ENCODE measurements at places on chromosomes 5 and 9.

- DNase-seq: no peak
Observed at GRCh38 chr9:20256284-20256948, 365.9 kb downstream of the MLLT3 start.

- DNase-seq: no peak
Observed at GRCh38 chr5:31417512-31417911, 114.4 kb downstream of the DROSHA start.

GRCh38 chr9:33013962-33014664, 11.0 kb upstream of the DNAJA1 start:
- no peak for DNase-seq

DNA sequence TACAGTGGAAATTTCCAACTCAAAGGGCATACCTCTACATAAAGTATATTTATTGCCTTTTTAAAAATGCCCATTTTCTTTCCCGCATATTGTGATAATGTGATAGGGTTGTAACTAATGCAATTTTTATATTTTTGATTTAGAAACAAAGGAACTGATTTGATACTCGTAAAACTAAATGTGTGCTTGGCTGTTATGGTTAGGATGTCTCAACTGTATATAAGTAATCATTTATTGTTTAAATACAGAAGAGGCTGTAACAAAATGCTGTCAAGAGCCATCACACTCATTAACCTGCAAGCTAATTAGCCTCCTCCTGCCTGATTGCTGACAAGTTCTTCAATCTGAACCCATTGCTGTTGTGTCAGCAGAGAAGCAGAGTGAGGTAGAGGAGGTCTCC, 149.2 kb downstream of the PBX3 start:
- DNase-seq: no peak

DNA sequence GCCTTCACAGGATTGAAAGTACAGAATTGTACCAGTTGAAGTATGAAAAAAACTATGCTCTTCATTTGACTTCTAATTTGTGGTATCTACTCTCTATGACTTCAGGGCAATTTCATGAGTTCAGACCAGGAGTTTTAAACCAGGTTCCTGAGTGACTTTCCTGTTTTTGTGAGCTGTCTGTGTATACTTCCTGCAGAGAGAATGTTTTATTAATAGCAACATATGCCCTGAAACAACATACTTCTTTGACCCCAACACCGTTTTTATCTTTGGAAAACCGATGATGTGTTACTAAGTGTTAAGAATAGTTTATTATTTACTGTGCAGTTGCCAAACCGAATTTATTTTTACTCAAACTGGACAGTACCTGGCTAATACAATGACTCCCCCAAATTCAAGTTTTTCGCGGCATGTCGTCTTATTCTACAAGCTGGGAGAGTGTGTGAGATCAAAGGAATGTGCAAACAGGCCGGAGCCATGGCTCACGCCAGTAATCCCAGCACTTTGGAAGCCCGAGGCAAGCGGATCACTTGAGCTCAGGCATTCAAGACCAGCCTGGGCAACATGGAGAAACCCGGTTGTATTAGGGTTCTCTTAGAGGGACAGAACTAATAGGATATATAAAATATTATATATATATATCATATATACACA, 58.7 kb upstream of the ERBIN start:
- DNase-seq: peak; percentile 35

- no peak for DNase-seq
Observed at GRCh38 chr5:156981481-156981880, 18.5 kb upstream of the TIMD4 start.

DNA sequence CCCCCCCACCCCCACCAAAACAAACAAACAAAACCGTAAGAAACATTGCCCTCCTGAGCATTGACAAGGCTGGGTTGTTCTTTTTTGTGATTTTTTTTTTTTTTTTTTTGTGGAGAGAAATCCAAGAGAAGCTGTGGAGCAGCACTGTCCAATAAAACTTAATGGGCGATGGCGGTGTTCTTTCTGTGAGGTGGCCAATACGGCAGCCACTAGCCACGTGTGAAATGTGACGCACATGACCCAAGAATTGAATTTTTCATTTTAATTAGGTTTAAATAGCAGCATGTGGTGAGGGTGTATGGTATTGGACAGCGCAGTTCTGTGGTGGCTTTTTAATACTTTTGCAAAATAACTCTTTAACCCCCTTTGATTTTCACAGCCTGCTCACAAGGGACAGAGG, 251.1 kb downstream of the PDZD2 start:
- no peak for DNase-seq

DNA sequence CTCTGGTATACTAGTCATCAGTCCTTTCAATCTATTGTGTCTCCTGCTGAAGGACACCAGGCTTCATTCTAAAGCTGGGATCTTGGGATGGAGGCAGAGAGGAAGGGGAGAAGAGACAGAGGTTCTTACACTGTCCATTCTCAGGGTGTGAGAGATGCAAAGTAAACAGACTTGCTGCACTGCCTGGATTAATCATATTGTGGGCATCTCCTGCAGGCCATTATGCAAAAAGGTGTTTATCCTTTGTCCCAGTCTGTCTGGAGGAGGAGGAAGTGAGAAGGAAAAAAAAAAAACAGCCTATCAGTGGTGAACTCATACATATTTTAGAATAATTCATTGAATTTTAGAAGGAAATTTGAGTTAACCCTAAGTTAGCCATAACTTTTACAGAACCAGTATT, 92.9 kb upstream of the TNPO1 start:
- no peak for DNase-seq

GRCh38 chr5:100575815-100576214, 40.6 kb downstream of the FAM174A start:
- DNase-seq: no peak

DNA sequence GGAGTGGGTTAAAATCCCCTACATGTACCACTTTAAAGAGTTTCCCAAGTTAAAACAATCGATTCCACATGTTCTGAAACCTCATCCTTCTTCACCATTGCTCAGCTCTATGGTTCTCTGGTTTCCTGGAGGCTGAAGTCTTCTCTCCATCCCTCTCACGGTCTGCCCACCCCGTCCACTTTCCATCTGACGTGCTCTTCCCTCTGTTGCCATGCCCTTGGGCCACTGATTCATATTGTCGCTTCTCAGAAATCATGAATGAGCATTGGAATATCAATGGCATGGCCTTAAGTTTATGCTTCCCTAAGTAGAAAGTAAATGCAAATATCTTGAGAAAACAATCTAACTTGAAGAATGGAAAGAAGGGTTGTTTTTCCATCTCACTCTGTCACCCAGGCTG, 30.9 kb downstream of the GDNF start:
- DNase-seq: no peak

DNA sequence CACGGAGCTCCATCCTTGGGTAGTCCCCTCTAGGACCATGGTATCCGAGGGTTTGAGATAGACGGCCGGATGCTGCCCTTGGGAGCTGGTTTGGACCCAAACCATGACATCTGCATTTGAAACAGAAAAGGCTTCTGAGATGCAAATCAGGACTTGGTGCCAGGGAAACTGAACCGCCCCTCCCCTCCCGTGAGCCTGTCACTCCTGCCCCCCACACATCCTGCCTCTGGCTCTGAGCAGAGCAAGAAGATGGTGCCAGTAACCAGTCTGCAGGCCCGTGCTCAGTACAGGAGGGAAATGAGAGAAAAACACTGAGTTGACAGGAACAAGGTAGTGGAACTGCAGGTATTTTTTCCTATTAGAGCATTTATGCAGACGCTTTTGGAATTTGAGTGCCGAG, 18.6 kb downstream of the ARPC5L start:
- no peak for DNase-seq

Data from fibroblast of skin of scalp (primary cell).